ENCODE measurements at places on chromosomes 5 and 9.

DNA sequence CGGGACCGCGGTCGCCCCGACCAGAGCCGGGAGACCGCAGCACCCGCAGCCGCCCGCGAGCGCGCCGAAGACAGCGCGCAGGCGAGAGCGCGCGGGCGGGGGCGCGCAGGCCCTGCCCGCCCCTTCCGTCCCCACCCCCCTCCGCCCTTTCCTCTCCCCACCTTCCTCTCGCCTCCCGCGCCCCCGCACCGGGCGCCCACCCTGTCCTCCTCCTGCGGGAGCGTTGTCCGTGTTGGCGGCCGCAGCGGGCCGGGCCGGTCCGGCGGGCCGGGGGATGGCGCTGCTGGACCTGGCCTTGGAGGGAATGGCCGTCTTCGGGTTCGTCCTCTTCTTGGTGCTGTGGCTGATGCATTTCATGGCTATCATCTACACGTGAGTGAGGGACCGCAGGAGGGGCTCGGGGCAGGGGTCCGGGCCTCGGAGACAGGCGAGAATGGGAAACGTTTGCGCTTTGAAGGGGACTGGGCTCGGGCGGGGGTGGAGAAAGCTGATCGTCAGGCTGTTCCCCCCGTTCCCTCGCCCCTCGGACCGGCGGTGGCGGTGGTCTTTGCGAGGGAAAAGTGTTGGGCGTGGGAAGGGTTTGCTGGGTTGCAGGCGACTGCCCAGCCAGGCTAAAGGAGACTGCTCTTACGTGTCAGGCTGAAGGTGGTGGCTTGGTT, 457 bp downstream of the UGCG start:
- peak; percentile 77 for DNase-seq

DNA sequence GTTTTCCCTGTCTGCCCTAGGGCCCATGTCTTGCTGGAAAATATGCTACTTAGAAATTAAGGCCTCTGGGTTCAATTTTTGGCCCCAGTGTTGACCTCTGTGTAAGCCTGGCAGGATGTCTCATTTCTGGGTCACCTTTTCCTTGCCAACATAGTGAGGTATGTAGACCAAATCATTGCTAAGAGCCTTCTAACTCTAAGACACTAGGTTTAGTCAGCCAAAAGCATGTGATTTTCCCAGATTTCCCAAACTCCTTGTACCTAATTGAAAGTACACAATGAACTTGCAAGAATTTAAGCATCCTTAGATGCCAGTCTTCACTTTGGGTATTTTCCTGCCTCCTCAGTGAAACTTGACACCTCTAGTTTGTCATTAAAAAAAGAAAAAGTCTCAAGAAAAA, 77.0 kb downstream of the GALNT10 start:
- DNase-seq, result no peak

DNA sequence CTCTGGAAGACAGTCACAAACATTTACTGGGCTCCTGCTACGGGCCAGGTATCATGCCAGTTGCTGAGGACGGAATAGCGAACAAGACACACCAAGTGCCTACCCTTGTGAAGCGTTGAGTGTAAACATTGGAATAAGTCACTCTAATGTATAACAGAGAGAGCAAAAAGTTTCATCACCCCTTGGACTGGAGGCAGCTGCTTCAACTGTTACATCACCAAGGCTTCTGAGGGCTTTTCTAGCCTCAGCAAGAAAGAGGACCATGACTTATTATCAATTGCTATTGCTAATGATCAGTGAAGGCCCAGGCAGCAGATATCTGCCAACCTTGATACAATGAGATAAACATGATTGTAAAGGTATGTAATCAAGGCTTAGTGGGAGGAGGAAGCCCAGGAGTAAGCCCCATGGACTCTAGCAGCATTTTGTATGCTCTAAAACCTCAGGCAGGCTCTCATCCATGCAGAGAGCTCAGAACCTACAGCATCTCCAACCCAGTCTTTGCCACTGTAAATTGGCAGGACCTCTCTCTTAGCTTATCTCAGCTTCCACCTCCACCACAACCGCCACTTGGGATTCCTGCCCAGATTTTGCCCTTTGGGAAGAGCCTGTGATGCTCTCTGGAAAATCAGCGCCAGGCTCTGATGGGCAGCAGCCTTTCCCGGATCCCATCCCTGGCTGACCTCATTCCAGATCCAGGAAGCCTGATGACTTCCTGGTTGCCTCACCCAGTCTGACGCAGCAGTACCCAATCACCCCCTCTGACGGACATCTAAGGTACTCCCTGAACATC, 54.5 kb downstream of the ADAM19 start:
- no peak for DNase-seq

DNA sequence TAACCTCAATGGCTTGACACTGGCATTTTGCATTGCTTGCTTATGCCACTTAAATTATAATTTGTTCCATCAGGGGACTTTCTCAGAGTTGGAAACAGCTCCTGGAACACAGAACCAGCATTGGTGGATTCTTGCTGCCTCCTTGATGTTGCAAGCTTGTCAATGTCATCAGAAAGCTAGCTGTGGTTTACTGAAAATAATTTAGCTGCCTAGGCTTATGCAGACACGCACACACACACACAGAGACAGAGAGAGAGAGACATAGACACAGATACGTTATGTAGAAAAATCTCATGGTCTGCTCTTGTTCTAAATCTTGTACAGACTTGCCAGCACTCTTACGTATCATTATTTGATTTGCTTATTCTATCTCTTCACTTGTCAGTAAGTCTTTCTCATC, 78.0 kb downstream of the HMHB1 start:
- no peak for DNase-seq

DNA sequence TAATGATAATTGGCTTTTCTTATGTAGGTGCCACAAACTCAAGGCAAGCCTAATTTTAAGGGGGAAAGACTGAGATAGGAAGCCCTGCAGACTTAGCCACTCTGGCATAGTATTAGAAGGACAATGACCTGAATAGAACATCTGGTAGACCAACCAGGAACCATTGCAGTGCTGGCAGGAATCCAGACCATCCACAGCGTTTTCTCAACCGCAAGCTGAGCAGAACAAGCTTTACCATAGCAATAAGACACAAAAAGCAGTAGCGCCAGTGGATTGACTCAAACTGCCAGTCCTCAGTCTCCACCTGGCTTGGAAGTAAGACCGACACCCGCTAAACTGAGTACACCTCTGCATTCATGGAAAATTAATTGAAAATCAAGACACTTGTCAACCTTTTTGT, 141.3 kb upstream of the LPAR1 start:
- no peak for DNase-seq

DNA sequence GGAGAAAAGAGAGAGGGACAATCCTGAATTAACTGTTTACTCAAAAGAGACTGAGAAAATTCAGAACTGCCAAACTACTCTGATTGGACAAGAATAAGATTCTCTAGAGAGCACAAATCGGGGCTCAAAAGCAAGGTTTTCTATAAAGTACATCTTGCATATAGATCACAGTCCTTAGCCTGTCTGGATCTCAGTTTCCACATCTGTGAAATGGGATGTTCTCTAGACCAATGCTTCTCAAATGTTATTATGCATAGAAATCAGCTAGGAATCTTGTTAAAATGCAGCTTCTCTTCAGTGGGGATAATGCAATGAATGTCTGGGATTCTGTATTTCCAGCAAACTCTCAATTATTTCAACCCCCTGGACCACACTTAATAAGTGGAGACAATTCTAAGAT, 231.6 kb downstream of the ESM1 start:
- DNase-seq, result no peak

GRCh38 chr5:67732921-67733320, 482.6 kb upstream of the PIK3R1 start:
- no peak for DNase-seq

Measured in NCI-H82 (cell line).